Activated CD8-positive, alpha-beta memory T cell treated with anti-CD3 and anti-CD28 coated beads for 48 hours (primary cell): ENCODE measurements at places on chromosomes 16 and 17.

GRCh38 chr17:2192367-2193057 lies 111.1 kb downstream of the SMG6 start:
- DNase-seq, result no peak

DNA sequence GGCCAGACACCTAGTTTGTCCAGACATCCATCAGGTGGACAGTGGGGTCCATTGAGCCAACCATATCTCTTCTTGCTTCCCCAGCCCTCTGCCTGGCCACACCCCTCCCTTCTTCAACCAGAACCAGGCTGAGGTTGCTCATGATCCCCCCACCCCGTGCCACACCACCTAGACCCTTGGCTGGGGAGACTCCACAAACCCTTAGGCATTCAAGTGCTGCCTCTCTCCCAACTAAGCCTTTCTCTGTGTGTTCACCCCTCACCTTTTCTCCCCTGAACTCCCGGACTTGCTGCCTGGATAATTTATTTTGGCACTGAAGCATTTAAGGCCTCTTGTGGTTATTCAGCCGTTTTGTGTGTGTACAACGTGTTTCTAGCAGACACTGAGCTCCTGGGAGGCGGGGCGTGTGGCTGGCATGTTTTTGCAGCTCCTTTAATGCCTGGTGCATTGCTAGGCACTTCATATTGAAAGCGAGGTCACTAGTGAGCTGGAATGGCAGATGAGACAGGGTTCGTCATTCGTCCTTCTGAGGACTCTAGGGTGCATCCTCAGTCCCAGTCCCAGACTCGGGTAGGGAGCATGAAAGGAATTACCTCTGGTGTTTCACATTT lies 28.7 kb downstream of the CACNA1G start:
- no peak for DNase-seq

- no peak for DNase-seq
These were observed 744 bp downstream of the JPH3 start for GRCh38 chr16:87602821-87603683.

GRCh38 chr17:19338031-19338990 lies 24.2 kb downstream of the B9D1 start:
- DNase-seq, result peak; percentile 50

- DNase-seq, result no peak
These were observed 405.9 kb downstream of the CNTNAP4 start for GRCh38 chr16:76683051-76683450.

DNA sequence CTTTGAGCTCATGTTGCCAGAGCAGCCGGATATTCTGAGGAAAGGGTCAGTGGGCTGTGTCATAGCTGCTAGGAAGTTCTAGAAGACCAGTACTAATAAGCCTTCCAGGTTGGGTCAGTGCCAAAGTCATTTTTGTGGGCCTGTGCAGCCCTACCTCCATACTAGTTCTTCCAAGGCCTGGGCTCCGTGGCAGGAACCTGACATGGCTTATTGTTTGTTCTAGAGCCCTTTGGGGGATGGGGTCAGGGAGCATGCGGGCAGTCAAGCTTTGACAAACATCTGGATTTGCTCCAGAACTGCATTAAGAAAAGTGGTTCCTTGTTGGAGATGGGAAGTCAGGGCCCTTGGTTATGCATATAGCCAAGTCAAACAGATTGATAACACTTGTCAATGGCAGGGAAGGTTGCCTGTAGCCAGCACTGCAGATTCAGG lies 7.6 kb downstream of the ALKBH5 start:
- no peak for DNase-seq

GRCh38 chr16:65289022-65289421 lies 167.2 kb upstream of the CDH11 start:
- DNase-seq, result no peak

- DNase-seq, result peak; percentile 65
These were observed at the start of gene ADCY7 for GRCh38 chr16:50266337-50267091. ADCY7 (plus strand) TSS chr16:50266551; CDS start chr16:50288180, 21,629 bp downstream.

- DNase-seq, result no peak
These were observed 23.3 kb downstream of the ACTG1 start for GRCh38 chr17:81489012-81489997.

GRCh38 chr17:49783071-49783715 lies 5.3 kb upstream of the KAT7 start:
- no peak for DNase-seq

GRCh38 chr16:17412221-17412620 lies 58.5 kb downstream of the XYLT1 start:
- DNase-seq, result no peak

- no peak for DNase-seq
These were observed 30.0 kb downstream of the B9D1 start for GRCh38 chr17:19332371-19333131.

GRCh38 chr17:31114956-31115555 lies 20.3 kb downstream of the NF1 start:
- no peak for DNase-seq

DNA sequence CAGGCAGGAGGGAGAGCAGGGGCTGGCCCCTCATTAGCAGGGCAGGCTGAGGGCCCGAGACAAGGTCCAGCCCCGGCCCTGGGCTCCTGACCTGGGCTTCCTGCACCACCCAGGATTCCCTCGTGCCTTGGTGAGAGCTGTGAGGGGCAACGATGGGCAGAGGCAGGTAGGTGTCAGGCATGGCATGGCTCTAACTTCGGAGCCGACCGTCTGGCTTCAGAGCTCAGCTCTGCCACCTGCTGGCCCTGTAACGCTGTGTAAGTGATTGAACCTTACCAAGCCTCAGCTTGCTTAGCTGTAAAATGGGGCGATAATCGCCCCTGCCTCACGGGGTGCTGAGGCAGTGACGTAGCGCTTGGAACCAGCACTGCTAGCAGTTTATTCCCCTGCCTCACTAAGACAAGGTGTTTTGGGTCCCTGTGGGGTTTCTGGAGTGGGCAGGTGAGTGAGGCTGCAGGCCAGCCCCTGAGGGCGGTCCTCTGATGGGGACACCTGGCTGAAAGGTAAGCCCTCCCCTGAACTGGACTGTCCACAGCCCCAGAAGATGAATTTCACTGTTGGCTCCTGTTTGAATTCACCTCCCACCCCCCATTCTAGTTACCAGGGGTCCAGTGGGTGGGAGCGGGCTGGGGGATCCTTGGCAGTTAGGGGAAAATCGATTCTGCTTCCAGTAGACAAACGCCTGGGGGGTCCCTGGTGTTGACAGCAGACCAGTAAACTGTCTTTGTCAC lies 184.8 kb upstream of the GSE1 start:
- DNase-seq, result no peak

DNA sequence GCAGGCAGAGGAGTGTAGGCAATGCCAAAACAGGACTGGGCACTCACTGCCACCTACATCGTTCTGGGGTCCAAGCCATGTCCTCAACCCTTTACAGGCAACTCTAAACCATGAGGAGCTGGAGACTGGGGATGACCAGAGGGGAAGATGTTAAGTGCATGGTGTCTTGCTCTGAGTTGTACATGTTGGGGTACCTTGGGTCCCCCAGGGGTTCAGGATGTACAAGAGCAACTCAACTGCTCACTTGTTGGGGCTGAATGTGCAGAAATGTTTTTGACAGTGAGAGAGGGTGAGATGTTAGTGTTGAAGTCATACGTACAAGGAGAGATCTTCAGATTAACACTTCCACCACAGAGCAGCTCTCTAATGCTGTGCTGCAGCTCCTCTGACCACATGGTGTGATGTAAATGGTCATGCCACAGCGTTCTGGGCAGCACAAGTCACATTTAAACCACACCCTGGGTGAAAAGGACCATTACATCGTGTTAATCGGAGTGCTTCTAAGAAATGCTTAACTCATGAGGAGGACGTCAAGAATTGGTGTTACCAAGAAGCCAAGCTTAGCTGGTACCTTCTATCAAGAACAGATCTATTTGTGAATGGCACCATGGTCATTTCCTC lies 2.4 kb downstream of the CCL18 start:
- DNase-seq, result no peak

- no peak for DNase-seq
These were observed 167.8 kb downstream of the KATNIP start for GRCh38 chr16:27717726-27718125.

DNA sequence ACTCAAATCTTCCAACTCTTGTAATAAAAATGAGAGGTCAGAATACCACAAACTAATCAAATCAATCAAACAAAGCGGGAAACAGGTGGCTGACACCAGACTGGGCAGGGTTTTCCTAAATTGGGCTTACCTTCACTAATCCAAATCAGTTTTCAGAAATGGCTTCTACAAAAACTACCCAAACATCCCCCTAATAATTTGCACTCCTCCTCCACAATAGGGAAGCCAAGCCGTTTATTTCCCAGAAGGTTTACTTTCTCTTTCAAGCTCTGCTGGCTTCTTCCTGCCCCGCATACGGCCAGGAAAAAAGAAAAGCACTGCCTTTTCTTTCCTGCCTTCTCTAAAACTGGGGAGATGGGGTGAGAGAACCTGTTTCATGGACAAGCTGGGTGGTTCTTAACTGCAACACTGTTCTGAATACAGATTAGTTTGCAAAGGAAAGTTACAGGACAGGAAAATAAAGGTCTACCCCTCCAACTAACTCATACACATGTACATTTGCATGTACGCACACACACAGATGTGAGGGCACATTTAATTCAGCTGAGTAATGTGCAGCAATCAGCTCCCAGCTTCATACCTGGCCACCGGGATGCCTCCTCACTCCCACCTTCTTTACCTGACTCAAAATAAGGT lies 9.2 kb downstream of the STAT3 start:
- no peak for DNase-seq

DNA sequence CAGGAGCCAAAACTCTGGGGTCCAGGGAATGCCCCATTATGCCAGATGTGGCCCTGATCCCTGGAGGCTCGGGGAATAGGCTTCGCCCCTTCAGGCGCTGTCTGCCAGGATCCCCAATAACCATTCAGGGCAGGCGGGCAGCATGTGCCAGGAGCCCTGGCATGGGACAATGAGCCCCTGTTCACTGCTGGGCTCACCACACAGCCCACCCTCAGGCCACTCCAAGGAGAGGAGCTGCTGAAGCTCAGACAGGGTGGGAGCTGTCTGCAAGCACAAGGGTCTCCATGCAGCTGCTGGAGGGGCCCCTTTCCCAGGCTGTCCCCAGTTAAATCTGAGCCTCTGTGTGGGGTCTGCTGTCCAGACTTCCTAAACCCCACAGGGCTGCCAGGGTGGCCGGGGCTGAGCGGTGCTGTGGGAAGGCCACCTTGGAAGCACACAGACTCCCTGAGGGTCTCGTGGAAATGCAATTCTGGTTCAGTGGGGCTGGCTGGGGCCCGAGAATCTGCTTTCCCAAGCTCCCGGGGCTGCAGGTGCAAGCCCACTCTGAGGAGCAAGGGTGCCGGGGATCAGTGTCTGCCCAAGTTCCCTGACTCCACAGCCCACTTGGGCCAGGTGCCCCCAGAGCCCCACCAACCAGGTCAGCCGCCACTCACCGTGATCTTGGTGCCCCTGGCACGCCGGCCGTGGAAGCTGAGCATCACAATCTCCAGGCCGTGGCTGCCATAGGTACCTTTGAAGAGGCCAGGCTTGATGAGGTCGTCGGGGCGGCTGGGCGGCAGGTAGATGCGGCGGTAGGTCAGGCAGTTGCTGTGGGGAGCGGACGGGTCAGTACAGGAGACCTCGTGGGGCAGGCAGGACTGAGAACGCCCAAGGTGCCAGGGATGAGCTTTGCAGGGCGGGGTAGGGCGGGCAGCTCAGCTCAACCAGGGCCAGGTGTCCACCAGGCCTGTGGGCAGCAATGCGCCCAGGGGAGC lies 17.7 kb upstream of the C16orf95 start:
- no peak for DNase-seq

DNA sequence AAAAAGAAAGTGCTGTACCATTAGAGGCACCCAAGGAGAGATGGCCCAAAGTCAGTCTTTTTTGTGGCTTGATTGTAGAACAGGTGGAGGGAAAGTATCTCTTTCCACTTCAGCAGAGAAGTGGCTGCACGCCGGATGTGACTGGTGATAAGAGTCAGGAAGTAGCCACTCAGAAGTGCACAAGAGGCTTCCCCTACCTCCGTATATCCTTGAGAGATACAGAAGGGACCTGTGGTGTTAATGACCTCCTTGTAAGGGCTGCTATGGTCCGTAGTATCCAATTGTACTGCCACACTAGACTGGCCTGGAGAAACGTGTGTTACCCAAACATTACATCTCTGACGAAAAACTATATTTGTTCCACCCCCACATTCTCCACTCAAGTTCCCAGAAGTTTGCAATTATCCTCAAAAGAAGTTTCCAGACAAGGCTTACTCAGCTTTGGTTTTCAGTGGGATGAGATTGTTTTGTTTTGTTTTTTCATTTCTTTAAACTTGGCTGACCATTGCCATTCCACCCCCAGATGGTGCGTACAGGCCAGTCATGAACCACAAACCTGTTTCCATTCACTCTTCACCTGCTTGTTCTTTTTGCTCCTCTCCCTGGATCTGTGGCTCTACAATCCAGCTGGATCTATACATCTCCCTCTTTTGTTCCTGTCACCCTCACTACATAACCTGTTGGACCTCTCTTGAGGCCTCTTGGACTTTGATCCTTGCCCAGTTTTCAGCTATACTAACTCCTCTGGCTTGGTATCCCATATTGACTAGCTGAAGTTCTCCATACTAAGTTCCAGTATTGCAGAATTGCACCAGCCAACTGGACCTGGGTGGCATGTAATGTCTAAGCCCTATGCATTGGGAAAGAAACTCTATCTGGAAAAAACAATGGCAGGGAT lies 20.7 kb upstream of the MED13 start:
- no peak for DNase-seq

DNA sequence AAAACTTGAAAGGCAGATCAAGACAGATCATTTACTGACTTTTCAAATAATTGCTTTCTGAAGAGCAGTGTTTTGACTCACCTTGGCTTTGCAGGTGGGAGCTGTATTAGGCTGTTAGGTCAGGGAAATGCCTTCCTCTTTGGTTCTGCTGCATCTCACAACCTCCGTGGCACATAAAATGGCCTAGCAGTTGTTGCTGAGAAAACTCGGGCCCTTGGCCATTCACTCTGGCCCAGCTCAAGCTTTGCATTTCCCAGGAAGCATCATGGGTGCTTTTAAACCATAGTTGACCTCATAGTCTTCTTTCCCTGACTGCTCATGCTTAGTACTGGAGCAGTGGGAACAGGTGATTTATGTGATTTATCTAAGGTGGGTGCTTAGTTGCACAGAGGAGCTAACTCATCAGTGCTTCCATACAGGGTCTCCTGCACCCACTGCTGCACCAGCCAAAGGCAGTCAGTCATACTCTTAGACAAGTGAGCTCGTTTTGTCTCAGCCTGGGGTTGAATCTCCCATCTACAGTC lies 83.6 kb downstream of the KSR1 start:
- DNase-seq, result no peak

DNA sequence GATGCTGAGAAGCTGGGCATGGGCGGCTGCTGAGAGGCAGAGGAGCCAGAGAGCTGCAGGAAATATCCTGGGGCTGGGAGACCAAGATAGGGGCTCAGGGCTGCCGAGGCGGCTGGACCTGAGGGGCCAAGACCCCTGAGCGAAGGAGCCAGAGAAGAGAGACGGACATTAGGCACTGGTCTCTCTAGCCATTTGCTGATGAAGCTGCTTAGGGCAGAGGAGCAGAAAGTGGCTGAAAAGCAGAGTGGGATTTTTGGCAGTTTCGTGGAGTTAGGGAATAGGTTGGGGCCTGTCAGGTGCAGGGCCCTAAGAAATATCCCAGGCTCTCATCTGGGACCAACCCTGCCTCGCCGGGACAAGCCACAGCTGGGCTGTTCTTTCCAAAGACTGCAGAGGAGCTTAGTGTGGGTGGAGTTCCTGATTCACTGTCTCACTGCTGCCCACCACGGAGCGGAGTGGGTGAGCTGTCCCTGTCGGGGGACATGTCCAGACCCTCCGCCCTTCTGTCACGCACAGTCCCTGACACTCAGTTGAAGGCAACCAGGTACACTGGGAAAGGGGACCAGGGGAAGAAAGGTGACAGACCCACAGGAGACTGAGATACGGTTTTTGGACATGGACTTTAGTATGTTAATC lies 11.3 kb upstream of the DNASE1 start:
- no peak for DNase-seq
